ENCODE measurements at places on chromosomes 2 and 18.

GRCh38 chr2:191303140-191304005 lies 58.2 kb downstream of the MYO1B start:
- no peak for DNase-seq

- DNase-seq: no peak
These were observed 710 bp downstream of the SEC11C start for GRCh38 chr18:59140302-59140885.

DNA sequence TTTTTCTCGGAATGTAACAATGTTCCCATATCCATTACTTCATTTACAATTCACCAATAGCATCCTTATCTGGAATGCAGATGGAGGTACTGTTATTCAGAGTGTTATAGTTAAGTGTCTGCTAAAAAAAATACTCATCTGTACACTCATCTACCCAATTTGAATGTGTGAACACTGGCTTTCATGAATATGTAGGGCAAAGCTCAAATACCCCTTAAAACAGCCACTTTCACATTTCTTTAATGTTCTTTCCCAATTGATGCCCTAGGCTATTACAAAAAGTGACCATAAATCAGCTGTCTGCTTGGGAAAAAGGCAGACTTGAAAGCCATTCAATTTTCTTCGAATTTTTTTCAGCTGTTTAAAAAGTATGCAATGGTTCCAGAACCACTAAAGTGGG lies 796.3 kb upstream of the FSHR start:
- no peak for DNase-seq

GRCh38 chr2:68789603-68790002 lies 55.0 kb downstream of the ARHGAP25 start:
- no peak for DNase-seq

- no peak for DNase-seq
These were observed 88.0 kb upstream of the NFU1 start for GRCh38 chr2:69525261-69525660.

Data from stimulated activated CD4-positive, alpha-beta T cell treated with anti-CD3 and anti-CD28 coated beads, TNF-alpha, amount 100 ng/mL, for 24 hours (primary cell).